Endothelial cell of umbilical vein (primary cell): ENCODE measurements at places on chromosomes 2 and 18. TPM values are rescaled to one million over a fixed set of nuclear protein-coding genes. Genes with fewer than 3 reads are reported as not detected.
A peak's percentile ranks its signal among the peaks of the same experiment; 100 is the strongest.

Gene PARD3B
- 2.1 and 2.2 TPM in 2 replicates for polyA plus RNA-seq

GRCh38 chr2:124908411-124908810 is 883.3 kb downstream of the CNTNAP5 start:
- DNase-seq = no peak

DNA sequence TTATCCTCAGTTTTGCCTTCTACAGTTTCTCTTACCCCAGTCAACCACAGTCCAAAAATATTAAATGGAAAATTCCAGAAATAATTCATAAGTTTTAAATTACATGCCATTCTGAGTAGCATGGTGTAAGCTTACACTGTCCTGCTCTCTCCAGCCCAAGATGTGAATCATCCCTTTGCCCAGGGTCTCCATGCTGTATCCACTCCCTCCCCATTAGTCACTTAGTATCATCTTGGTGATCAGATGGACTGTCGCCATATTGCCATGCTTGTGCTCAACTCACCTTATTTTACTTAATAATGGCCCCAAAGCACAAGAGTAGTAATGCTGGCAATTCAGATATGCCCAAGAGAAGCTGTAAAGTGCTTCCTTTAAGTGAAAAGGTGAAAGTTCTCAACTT is 18.5 kb upstream of the CCNT2 start:
- no peak for DNase-seq

DNA sequence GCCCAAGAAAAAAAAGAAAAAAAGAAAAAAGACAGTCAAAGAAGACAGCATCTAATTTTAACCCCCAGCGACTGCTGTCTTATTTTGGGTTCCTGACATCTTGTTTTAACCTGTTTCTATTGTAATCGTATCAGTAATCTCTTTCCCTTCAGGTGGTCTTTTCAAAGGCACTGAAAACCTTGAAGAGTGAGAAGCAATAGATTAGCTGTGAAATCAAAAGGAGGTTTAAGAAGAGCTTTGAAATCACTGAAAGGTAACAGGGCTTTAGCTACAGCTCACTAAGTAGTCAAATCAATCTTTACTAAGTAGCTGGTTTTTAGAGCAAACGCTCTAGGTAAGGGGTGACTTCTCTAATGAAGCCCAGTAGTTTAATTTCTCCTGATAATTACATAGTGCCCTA is 5.4 kb upstream of the TANC1 start:
- DNase-seq = no peak

DNA sequence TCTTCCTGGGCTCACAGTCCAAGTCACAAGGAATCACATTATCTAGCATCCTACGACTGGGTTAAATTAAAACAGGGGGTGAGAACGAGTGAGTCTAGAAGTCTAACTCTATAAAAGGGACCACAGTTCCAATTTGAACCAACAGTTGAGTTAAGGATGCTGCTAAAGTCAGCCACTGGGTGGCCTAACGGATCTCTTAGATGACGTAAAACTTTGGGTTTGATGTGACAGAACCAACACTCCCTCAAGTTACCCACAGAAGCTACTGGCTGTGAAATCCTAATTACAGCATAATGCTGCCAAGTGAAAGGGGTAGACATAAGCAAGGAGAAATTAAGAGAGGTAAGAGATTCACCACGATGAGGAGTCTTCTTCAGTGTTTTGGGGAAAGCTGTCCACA is 32.7 kb upstream of the RUFY4 start:
- no peak for DNase-seq

Gene PHOSPHO2
- polyA plus RNA-seq = 0.45 and 0.69 TPM in 2 replicates

DNA sequence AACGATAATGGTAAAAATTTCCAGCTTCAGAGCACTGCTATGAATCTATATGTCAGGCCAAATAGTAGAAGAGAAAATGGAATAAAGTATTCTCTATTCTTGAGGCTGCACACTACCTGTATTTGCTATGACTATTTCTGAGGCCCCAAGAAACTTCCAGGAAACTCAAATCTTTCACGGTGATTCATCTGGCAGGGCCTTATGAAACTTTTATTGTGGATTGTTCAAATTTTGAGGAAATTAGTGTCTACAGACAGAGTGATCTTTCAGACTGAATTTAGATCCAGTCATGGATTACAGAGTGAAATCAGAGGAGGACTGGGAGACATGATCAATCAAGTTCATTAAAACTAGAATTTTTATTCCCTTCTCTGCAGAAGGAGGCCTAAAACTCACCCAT is 4.1 kb upstream of the VSNL1 start:
- no peak for DNase-seq

DNA sequence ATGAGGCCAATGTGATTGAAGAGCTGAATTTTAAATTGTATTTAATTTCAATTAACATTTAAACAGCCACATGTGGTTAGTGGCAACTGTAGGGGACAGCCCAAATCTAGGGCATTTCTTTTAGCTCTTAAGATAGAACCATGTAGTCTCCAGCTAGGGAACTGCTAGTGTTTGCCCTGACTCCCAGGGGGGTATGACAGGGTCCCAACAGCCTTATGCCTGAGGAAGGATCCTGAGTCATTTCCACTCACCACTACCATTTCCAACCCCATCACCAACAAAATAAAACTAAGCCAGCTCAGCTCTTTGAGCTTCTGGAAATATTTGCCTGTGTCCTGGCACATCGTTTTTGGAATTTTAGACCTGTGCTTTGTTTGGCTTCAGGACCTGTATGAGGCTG is 13.7 kb upstream of the GMCL1 start:
- DNase-seq = peak; percentile 21

Gene TTR
- polyA plus RNA-seq = not detected in 2 replicates

DNA sequence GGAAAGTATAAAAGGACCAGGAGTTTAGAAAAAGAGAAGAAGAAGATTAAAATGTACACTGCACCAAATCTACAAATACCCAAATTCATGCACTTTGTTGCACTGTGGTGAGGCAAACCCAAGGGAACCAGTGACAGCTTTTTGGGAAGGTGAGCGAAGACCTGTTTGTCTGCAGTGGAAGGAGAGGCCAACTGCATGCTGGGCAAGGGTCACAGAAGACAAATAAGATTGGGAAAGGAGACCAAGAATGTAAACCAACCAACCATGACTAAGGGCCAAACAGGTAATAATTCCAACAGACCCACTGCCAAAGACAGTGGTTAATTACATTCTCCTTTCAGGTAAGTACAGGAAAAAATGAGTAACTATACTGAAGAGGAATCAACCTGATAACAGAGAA is 202.8 kb downstream of the STK39 start:
- DNase-seq = no peak

DNA sequence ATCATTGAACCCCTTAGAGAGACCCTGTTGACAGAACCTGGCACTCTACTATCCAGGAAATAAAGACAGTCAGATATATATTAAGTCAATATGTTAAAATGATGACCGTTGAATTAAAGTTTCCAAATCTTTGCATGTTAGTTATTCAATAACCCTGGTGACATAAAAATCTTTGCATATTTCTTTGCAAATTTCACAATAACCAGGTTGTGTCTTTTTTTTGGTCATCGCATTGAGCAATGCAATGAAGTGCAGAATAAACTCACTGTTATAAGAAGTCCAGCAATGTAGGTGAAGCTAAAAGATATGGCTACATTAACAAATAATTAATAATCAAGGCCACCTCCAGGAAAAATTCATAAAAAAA is 596.9 kb downstream of the NYAP2 start:
- no peak for DNase-seq

- DNase-seq = peak; percentile 58
These were observed 34.5 kb upstream of the RAB31 start for GRCh38 chr18:9673296-9674251.

- DNase-seq = no peak
These were observed 451.4 kb downstream of the EIPR1 start for GRCh38 chr2:2926009-2926857.

DNA sequence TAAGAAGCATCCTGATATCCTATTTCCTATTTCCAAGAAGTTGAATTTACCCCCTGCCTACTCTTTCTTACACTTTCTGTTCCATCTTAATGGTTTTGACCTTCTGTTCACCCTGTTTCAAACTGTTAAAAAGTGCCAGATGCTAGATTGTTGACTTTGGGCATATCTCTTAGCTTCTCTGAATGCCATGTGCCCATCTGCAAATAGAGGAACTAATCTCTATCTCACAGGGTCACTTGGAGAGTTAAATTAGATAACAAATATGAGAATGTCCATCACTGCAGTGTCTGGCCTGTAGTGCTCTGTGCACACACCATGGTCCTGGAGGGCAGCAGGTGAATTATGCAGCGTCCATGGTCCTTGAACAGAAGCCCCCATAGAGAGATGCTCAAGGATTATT is 83.8 kb downstream of the LRATD1 start:
- no peak for DNase-seq

GRCh38 chr2:114610677-114611076 is 168.2 kb downstream of the DPP10 start:
- no peak for DNase-seq

- DNase-seq = no peak
These were observed 15.1 kb downstream of the MYCN start for GRCh38 chr2:15955232-15955988.

DNA sequence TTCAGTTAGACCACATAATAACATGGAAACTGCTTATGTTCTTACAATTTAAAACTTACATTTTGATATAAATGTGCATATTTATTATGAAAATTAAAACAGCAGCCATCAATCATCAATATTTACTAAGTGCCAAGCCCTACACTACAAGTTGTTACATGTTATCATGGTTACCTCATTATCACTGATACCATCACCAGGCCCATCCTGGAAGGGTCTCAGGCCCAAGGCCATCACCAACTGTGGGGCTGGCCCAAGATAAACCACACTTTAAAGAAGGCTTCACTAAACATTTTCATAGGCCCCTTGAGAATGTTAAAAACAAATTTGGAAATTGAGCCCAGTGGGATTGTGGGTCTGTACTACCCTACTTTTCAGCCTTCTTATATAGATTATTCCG is 6.4 kb downstream of the ITSN2 start:
- no peak for DNase-seq

- DNase-seq = peak; percentile 67
These were observed 213.6 kb downstream of the TNS1 start for GRCh38 chr2:217789003-217789735.

- DNase-seq = no peak
These were observed 17.7 kb upstream of the CYP1B1 start for GRCh38 chr2:38093527-38094165.

DNA sequence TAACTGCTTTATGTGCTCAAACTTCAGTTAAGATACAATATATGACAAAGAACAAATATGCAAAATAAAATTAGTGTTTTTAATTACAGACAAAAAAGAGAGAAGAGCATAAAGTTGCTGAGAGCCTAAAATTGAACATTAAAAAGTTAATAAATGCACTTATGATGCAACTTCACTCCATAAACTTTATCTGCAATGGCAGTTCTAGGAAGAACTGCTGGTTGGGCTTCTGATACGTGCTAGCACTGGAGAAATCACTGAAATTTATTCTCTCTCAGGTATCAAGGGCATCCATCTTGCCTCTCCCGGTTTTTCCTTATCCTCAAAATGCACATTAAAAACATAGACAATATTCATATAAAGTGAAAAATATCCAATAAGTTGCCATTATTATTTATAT is 35.7 kb downstream of the MYO3B start:
- DNase-seq = no peak

Gene SLC4A3
- polyA plus RNA-seq = 0.24 and 0.29 TPM in 2 replicates

GRCh38 chr18:21181766-21182165 is 60.3 kb upstream of the GREB1L start:
- no peak for DNase-seq

GRCh38 chr2:2919574-2920365 is 457.8 kb downstream of the EIPR1 start:
- no peak for DNase-seq

GRCh38 chr2:168519534-168520308 is 63.6 kb downstream of the CERS6 start:
- DNase-seq = peak; percentile 5

Gene TCF23
- polyA plus RNA-seq = not detected in 2 replicates

DNA sequence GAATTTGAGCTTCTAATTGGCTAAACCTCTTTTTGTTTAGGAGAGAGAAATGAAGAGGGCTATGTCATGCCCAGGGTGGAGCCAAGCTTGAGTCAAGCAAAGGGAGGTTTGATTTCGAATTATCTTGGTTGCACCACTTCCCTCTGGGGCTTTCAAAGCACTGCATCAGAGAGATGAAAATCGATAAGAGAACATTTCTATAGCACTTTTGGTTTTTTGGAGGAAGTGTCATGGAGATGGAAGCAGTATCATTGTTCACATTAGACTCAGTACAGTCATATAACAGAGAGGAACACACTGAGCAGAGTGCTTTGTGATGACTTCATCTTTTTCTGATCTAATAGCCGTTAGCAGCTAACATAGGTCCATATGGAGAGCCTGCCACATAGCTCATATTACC is 120.3 kb upstream of the UXS1 start:
- DNase-seq = no peak

DNA sequence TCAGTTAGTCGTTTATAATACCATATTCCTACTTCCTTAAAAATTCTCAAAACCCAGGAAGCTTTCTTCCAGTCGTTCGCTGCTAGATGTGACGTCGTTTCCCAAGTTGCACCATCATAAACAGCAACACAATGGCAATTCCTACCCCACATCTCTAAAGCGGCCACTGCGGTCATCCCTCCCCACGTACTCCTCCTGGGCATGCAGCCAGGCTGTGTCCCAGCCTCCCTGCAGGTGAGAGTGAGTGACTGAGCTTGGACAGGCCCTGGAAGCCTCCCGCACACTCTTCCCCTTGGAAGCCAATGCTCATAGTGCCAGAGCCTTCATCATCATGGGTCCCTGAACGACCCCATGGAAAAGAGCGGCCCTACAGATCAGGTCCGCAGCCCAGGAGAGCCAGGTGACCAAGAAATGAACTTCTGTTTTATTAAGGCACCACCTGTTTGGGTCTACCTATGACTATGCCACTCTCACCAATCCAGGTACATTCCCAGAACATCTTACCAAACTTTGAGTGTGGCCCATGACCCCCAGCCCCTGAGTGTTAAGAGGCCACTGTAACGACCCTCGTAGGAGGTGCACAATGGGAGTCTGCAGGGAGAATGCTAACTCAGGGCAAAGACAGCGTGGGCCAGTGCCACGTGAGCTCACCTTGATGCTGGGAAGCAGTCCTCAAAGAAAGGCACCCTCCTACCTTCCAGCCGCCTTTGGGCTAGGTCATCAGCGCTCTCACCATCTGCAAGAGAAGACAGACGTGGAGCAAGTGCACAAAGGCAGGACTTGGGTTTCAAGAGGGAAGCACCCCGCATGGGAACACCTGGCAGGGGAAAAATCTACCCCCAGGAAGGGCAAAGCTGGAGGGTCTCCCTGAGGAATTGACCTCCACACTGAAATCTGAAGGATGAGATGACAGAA is 74.7 kb upstream of the RAB6C start:
- DNase-seq = no peak

Gene INPP5D
- 10.6 and 13.9 TPM in 2 replicates for polyA plus RNA-seq

Gene ST6GAL2
- polyA plus RNA-seq = not detected in 2 replicates

DNA sequence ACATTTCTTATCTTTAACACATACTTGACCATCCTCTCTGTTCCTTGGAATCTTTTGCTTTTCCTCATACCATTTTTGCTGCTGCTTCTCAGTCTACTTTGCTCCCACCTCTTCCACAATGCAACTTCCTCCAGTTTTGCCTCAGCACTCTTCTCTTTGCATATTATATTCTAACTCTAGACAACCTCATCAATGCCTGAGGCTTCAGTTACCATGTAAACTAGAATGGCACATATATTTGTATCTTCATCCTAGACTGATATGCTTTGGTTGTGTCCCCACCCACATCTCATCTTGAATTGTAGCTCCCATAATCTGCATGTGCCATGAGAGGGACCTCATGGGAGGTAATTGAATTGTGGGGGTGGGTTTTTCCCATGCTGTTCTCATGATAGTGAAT is 55.9 kb upstream of the STAM2 start:
- no peak for DNase-seq

- no peak for DNase-seq
These were observed 72.6 kb downstream of the SUCLG1 start for GRCh38 chr2:84386336-84387040.
